NCI-H345 (cell line): ENCODE measurements at places on chromosomes 2 and 18.

- no peak for DNase-seq
Observed at GRCh38 chr2:30799366-30799765, 7.9 kb downstream of the CAPN13 start.

DNA sequence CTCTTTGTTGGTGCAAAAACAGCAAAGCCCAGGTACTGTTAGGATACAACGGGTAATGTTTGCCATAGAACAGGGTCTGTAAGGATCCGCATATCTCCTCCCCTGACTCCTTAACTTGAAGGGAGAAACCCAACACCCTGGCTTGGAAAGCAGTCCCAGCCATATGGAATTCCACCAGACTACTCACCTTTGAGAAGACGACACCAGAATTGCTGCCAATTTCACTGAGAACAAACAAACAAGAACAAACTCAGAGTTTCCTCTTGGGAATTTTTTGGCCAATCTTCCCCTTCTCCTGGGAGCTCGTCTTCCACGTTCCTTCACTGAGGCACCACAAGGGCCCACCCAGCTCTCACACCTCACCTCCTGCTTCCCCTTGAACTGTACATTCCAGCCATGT, 29.2 kb downstream of the CAPN14 start:
- DNase-seq: no peak

GRCh38 chr2:11498543-11499034, 32.6 kb upstream of the E2F6 start:
- DNase-seq: no peak

- no peak for DNase-seq
Observed at GRCh38 chr2:17728210-17728609, 25.4 kb downstream of the SMC6 start.

DNA sequence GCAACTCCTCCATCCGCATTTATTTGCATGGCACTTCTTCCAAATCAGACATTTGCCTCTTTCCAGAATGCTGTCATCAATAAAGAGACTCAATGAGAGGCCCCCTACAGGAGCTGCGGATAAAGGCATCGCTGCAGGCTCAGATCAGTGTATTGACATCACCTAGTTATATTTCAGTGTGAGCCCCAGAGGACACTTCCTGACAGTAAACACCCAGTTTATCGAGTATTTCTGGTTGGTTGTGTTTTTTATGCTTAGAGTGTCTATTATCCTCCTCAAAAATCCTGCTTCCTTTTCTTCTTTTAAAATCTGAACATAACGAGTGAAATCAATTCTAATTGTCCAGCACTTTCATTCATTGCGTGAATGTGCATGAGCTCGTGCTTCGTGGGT, 38.8 kb downstream of the NRP2 start:
- no peak for DNase-seq

GRCh38 chr2:211426240-211426639, 869.8 kb downstream of the CPS1 start:
- DNase-seq: no peak

- DNase-seq: peak; percentile 64
Observed at GRCh38 chr2:59804732-59805131, 748.7 kb downstream of the BCL11A start.

DNA sequence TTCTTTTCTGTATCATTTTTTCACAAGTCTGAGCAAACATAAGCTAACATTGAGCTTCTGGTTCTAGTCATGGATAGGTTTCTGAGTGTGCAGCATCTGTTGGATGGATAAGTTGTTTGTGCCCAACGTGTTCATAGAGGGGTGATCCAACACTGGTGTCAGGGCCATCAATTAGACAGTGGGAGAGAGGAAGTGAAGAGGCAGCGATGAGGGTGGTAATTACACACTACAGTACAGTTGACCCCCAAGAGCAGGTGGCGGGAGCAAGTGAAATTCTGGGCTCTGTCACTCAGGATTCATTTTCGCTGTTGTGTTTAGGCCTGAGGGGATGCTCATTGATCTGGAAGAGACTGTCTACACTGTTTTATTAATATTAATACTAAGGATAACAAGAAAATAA, 180.0 kb upstream of the CXCR4 start:
- no peak for DNase-seq

DNA sequence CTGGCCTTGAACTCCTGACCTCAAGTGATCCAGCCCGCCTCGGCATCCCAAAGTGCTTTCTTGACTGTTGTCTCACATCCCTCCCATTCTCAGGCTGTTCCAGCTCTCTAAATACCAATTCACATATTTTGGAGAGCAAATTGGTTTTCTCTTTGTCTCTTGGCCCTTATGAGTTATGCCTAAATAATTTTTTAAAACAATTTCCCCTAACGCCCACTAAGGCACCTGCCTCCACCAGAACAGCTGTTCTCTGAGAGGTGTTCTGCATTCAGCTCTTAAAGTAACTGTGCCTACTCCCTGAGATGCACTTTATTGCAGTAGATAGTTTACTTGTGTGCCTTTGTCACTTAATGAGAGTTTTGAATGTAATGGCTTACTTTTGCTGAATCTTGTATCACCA, 6.9 kb downstream of the CCDC195 start:
- no peak for DNase-seq

DNA sequence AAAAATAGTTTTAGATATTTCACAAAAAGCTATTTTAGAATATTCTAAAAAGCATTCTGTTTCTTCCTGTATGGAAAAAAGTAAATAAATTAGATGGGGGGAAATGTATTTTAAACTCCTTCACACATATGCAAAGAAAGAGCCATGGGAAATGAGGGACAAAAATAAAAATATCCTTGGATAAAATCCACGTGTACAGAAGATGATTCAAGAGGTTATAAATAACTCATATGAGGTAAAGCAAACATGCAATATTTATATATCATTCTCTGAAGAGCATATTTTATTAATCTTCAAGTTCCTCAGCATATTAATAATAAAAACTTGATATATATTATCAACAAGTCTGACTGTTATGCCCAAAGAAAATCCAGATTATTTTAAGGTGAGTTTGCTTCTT, 8.8 kb upstream of the GFPT1 start:
- no peak for DNase-seq

- peak; percentile 48 for DNase-seq
Observed at GRCh38 chr2:239441261-239442078, 40.6 kb upstream of the HDAC4 start.

- no peak for DNase-seq
Observed at GRCh38 chr18:8794934-8795280, 89.6 kb downstream of the MTCL1 start.

DNA sequence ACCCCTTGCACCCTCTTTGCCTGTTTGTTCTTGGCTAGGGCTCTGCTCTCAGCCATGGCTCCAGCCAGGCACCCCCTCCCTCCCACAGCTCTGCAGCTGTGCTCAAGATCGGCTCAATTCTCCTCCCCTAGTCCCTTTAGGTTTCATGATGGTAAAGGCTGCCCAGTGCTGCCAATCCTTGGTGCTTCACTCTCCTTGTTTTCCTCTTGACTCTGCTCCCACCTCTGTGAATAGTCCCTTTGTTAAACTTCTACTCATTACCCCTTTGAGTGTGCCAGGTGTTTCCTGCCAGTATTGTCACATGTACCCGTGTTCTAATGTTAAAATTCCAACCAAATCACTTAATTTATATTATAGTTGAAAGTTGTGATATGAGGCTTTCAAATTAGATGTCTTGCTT, 101.0 kb upstream of the CERS6 start:
- DNase-seq: peak; percentile 86

GRCh38 chr2:69798290-69798908, 31.1 kb upstream of the GMCL1 start:
- no peak for DNase-seq

- no peak for DNase-seq
Observed at GRCh38 chr2:56170988-56171387, 12.8 kb upstream of the CCDC85A start.

GRCh38 chr2:240597054-240597418, 10.5 kb downstream of the CAPN10 start:
- DNase-seq: no peak

GRCh38 chr2:88826399-88826798, 134.9 kb downstream of the RPIA start:
- DNase-seq: no peak

- DNase-seq: no peak
Observed at GRCh38 chr2:187105218-187105617, 256.2 kb upstream of the ZSWIM2 start.

DNA sequence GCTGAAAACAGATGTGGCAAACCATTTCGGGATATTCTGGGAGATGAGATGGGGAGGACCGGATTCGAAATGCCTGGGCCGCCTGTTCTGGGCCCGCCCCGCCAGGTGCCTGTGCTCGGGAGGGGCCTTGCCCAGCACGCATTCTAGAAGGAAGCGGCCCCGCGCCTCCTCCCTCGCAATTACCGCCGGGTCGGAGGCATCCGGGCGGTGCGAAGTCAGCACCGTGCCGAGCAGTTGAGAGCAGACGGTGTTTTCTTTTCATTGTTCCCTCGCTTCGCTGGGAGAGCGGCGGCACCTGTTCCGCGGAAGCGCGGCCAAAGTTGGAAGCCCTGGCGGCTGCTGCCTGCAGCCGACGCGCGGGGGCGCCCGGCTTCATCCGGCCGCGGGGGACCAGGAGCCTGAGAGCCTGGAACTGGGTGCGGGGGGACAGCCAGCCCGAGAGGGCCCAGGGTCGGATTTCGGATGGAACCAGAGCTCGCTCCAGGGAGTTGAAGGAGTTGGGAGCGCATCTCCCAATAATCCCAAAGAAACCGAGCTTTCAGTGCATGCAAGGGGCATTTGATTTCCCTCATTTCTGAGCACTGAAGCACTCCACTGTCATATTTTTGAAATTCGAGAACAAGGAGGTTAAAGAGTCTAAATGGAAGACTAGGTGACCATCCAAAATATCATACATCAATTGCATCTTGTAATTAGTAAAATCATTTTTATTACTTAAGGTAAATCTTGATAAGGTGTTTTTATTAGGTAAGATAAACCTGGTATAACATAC, 241.8 kb upstream of the RAB12 start:
- peak; percentile 83 for DNase-seq

DNA sequence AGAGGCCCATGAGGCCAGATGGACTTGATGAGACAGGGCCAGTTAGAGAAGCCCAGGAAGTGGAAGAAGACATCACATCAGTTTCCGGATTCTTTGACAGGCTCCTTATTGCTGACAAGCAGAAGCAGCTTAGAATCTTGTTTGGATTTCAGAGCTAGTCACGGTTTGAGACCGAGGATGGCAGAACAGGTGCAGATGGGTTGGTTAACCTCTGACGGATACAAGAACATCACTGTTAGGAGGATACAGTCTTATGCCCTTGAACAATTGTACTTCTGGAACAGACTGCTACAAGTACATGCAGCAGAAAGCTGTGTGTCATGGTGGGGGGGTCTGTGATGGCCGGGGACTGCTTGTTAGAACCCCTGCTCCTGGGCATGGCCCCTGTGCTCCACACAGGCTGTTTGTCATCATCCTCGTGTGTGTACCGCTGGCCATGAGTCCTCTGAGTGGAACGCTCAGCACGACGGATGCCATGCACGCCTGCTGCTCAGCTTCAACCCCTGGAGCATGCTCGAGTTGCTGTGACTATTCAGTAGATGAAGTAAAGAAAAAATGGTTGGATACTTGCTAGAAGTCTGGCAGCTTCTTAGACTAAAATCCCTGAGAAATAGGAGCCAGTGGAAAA, 217.7 kb downstream of the SH3RF3 start:
- no peak for DNase-seq

DNA sequence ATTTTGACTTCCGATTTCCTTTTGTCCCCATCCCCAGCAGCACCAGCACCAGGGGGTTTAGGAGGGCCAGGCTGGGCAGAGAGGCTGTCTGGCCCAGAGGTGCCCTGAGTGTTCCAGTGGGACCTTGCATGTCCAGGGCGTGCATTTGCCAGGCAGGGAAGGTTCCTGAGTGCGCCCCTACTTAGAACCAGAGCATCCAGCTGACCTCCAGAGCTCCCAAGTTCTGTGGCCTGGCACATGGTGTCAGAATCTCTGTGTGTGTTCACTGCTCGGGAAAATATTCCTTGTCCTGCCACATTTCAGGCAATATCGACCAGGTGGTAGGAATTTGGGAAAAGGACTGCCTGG, 5.5 kb downstream of the SIX3 start:
- DNase-seq: no peak

- no peak for DNase-seq
Observed at GRCh38 chr2:149986861-149987260, 399.3 kb upstream of the MMADHC start.

- DNase-seq: no peak
Observed at GRCh38 chr18:46754661-46755292, 2.1 kb downstream of the ST8SIA5 start.

- no peak for DNase-seq
Observed at GRCh38 chr2:36277146-36277808, 78.3 kb upstream of the CRIM1 start.

- no peak for DNase-seq
Observed at GRCh38 chr2:199926806-199927205, 15.7 kb downstream of the C2orf69 start.

- DNase-seq: no peak
Observed at GRCh38 chr2:51297488-51297887, 265.6 kb upstream of the NRXN1 start.

DNA sequence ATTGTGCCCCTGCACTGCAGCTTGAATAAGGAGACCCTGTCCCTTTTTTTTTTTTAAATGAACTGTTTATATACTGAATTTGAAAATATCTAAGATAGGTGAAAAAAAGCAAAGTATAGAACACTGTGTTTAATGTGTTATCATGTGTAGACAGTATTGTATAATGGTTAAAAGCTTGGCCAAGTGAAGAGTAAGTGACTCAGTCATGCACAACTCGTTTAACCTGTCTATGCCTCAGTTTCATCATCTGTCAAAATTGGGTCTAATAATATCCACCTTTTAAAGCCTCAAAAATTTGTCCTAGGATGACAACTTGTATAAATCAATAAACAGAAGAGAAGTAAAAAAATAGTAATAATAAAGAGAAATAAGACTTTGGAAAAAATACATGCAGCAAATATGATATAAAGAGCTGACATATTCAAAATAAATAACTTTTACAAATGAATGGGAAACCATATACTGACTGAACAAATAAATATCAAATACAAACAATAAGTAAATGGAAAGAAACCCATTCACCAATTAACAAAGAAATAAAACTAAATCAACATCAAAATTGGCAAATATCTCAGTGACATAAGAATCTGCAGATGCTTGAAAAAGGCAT, 113.7 kb downstream of the C2orf74 start:
- DNase-seq: no peak

- no peak for DNase-seq
Observed at GRCh38 chr2:88809216-88809615, 117.7 kb downstream of the RPIA start.

DNA sequence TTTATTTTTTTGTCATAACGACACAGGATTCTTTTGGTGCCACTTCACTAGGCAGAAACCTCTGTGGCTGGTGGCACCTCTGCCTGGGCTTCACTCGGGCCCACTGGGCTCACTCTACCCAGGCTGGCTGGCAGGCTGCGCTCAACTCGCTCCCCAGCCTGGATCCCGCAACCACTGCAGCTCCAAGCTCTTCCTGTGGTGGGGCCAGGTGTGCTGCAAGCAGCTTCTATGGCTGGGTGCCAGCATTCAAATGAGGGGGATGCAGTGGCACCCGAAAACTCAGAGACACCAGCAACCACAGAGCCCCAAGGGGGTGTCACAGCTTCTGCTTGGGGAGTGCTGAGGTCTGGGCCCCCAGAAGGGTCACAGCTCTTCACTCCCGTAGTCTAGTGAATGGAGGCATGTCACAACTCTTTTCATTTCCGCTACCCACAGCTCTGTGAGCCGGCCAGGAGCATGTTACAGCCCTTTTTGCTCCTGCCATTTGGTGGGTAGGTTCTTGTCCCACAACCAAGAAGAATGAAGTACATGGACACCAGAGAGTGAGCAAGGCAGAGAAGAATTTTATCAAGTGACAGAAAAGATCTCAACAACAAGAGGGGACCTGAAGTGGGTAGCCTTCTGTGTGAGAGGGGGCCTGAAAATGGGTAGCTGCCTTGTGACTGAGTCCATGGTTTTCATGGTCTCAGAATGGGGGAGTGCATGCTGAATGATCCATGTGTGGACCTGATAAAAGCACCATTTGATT, 170.1 kb downstream of the UBR3 start:
- no peak for DNase-seq
